ENCODE measurements at places on chromosomes 7 and 10.

DNA sequence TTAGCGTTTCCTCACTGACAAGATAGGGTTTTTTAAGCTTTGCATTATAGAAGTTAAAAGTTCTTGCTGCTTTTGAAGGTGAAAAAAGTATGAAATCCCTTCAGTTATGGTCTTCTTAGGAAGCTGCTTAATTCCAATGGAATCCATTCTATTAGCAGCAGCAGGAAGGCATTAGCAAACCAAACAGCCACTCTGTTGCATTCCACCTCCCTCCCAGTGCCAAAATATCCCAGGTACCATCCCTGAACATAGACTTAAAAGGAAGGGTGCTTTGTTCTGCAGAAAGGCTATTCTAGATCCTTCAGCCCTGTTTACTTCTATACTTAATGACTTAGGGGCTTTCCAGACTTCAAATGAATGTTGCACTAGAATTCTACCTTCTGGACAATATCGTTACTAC is 23.8 kb downstream of the ENO4 start:
- DNase-seq, result no peak

DNA sequence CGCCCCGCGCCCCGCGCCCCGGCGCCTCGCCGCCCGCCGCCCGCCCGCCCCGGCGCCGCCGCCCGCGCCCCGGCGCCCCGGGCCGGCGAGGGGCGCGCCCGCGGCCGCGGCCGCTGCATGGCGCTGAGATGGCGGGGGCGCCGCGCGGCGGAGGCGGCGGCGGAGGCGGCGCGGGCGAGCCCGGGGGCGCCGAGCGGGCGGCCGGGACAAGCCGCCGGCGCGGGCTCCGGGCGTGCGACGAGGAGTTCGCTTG is 174 bp downstream of the ADCY1 start:
- DNase-seq, result no peak

GRCh38 chr10:8835453-8836167 is 781.1 kb downstream of the GATA3 start:
- DNase-seq, result no peak

DNA sequence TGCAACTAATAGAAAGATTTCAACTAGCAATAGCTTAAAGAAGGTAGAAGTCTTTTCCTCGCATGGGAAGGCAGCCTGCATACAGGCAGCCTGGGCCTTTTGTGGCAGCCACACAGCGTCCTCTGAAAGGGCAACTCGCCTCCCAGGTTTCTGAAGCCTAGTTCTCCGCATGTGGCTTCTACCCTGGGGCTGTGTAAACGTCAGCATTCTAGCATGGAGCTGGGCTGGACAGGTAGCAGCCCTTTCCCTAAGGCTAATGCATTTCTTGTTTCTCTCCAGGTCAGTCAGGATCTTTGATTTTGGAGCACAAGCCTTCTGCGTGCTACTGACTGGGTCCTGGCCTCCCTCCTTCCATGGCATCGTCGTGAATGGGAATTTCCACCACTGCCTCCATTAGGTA is 23.8 kb upstream of the SEC61G start:
- DNase-seq, result no peak

DNA sequence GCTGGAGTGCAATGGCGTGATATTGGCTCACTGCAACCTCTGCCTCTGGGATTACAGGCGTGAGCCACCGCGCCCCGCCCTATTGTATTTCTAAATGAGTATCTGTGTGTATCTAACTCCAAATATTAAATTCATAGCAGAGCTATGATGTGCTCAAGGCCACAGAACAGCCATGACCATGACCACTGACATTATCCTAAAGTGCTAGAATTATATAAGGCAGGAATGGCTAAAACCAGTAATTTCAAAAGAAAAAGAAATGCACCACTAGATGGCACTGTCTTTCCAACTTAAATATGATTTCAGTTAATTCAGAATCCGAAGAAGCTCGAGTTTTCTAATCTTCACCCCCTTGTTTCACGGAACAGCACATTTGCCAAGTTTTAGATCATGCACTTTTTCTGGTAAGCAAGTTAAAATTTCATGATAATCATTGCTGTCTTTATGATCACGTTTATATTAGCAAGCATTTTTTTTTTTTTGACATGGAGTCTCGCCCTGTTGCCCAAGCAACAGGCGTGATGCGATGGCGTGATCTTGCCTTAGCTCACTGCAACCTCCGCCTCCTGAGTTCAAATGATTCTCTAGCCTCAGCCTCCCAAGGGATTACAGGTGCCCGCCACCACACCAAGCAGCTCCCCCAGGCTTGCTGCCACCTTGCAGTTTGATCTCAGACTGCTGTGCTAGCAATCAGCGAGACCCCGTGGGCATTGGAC is 65.3 kb downstream of the OR13A1 start:
- peak; percentile 22 for DNase-seq

DNA sequence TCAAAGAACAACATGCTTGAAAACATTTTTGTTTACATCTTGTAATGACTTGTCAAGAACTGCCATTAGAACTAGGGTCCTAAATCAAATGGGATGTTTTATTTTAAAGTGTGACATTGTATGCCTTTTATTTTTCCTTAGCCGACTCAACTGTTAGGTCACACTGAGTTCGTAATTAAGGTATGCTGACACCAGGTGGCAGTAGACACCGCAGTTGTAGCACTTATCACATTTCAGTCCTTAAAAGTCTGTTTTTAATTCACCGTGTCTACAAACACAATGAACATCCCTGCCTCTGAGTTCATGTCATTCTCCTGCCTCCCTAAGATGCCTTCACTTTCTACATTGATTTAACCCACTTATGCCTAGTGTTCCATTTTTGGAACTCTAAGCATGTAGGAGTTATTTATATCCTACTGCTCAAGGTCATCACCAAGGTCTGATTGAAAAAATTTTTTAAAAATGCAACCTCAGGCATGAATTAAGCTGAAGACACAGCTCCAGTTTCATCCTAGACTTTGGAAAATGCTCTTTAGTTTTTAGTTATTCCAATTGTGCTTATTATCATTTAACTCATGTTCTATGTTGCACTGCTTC is 186.1 kb downstream of the BMPER start:
- no peak for DNase-seq

- peak; percentile 66 for DNase-seq
Measured at GRCh38 chr7:90594751-90595317, 1.3 kb upstream of the CDK14 start.

- no peak for DNase-seq
Measured at GRCh38 chr7:103574576-103574975, 128.6 kb upstream of the SLC26A5 start.

GRCh38 chr7:46486256-46487206 is 565.5 kb upstream of the IGFBP3 start:
- DNase-seq, result no peak

DNA sequence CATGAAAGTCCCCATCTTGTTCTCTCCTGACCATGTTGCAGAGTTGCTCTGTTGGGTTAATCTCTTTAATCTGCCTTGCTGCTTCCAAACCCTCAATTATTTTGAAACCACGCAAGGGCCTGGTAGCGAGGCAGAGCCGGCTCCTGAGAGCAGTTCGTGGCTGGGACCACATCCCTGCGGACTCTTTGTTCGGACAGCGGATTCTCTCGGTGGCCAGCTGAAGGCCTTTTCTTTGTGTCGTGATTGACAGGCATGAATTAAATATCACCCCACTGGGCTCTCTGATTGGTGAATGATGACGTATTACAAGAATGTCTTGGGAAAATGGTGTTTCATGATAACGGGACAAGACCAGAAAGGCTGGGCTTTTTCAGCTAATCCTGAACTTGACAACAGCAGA is 66.9 kb upstream of the ARHGAP21 start:
- peak; percentile 12 for DNase-seq

- no peak for DNase-seq
Measured at GRCh38 chr7:111238886-111239285, 148.0 kb downstream of the LRRN3 start.

DNA sequence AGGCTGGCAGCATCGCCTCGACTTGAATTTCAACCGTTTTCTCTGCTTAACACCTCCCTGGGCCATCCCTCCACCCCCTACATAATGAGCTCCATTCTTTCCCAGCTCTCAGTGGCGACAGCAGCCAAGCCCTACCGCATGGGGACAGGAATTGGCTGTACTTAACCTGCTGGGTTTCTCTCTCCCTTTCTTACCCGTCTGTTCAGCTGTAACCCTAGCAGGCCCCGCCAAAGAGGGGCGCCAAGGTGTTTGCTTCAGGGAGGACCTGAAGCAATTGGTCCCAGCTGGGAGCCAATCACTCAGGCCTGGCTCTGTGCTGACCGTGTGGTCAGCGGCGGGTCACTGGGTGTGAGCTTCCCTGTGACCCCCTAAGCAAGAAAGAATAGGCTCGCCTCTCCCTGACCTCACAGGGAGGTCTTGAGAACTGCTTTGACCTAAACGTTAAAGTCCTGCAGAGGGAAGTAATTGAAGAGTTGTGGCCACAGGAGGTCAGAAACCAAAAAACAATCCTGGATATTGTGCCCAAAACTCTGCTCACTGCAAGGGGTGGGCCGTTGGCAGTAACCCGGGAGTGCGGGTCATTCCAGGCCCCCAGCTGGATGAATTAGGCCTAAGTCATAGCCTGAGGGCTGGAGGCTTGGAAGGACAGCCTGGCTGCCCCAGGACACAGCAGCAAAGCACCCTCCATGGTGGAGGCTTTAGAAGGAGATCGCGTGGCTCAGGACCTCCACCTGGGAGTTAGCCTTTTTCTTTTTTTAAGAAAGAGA is 114.6 kb downstream of the ITIH5 start:
- DNase-seq, result no peak

GRCh38 chr10:70232859-70233108 is 445 bp downstream of the PPA1 start:
- DNase-seq, result no peak

Measured in retinal pigment epithelial cell (primary cell).